Endothelial cell of umbilical vein (primary cell): ENCODE measurements at places on chromosomes 12 and 14.

- DNase-seq, result no peak
Observed at GRCh38 chr12:132386926-132387497, 57.6 kb upstream of the GALNT9 start.

GRCh38 chr12:123450636-123451035 lies 7.3 kb upstream of the SNRNP35 start:
- no peak for DNase-seq

DNA sequence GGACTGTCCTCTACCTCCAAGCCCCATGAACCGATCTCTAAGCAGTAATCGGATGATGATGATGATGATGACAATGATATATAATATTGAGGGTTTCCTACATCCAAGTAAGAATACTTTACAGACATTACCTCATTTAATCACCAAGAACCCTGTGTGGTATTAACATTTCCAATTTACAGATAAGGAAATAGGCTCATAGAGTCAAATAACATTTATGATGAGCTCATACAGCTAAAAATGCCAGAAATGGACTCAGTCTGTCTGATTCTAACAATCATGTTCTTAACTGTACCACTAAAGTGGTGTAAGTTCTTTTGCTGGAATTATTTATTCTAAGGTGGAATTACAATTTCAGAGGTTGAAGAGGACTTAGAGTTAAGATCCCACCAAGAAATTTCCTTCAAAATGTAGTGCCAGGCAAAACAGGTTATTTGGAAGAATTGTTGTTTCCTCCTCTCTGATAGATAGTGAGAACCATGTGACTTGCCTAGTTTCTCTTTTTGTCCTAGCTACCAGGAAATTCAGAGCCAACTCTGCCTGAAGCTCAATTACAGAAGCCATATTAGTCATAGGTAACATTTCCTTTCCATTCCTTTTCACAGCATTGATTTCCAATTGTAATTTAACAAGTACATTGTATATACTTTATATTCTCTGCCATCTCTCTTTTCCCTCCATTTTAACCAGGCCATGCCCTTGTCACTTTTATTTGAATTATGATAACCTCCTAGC lies 23.8 kb upstream of the CCDC175 start:
- no peak for DNase-seq

- DNase-seq, result no peak
Observed at GRCh38 chr12:3055026-3055703, 22.0 kb upstream of the TSPAN9 start.

GRCh38 chr14:73235531-73236155 lies 1.7 kb upstream of the PAPLN start:
- no peak for DNase-seq

DNA sequence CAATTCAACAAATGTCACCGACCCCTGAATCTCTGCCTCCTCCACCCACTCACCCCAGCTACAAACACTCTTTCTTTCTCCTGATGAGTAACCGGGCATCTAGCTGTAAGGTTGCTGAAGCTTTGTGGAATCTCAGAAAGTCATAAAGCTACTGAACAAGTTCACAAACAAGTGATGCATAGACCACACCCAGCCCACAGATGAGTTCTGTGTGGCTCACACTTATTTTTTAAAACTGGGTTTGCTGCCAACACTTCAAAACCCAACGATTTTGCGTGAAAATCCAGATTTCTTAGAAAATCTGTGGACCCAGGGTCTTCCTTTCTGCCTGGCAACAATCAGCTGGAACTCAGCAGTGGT lies 96.1 kb downstream of the APAF1 start:
- DNase-seq, result no peak

DNA sequence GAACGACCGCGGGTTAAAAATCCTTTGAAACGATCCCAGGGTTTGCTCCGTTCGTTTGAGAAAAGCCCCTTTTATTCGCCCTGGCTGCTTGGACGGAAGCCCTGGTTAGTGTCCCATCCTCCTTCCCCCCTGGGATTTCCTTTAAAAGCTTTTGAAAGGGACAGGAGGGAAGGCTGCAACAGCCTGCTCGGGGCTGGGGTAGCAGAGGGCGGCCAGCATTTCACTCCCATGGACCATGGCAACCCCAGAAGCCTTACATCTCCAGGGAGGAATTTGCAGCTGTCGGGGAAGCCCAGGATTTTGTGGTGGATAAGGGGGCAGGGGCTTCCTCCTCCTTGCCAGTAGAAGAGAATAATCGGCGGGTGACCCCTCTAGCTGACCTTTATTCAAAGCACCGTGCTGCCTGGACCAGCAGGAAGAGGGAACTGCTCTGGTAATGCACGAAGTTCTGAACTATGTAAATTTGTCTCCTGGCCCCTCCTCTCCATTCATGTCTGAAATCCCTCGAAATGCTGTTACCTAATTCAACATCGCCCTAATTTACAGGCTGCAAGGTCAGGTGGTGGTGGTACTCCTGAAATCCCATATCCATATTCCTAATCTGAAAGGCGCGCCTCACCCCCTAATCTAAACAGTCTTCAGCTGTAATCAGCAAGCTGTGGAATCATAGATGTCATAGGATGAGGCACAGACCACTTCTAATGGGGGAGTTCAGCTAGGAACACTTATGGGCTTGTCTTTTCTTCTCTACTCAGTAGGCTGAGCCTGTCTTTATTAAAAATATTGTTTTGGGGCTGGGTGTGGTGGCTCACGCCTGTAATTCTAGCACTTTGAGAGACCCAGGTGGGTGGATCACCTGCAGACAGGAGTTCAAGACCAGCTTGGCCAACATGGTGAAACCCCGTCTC lies 1.0 kb upstream of the CLIP1 start:
- peak; percentile 86 for DNase-seq

GRCh38 chr14:63891148-63891975 lies 38.6 kb downstream of the SYNE2 start:
- peak; percentile 73 for DNase-seq

DNA sequence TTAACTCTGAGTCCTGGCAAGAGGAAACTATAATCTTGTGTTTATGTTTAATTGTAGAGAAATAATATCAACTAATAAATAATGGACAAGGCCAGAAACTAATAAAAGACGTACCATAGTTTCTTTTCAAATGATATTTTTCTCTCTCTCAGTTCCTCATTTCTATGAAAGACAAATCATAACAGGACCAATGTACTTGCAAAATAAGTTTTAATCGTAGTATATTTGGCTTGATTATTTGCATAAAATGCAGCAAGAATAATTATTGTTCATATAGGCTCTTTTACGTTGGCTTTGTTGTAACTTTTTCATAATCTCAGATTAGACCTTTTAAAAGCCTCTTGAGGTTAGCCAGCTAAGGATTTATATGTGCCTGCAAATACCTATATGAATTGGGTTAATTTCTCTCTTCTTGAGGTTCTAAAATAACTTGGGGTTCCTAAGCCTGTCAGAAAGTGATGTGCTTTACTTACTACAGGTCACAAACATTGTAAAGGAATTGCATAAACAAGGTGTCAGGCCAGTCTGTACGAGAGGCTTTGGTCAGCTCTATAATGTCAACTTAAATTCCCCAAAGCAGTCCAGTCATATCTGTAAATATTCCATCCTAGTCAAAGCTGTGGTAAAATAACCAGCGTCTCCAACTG lies 152.8 kb upstream of the PTPRQ start:
- DNase-seq, result no peak
